ENCODE measurements at places on chromosomes 7 and 10. TPM values are rescaled to one million over a fixed set of nuclear protein-coding genes. Genes with fewer than 3 reads are reported as not detected.

DNA sequence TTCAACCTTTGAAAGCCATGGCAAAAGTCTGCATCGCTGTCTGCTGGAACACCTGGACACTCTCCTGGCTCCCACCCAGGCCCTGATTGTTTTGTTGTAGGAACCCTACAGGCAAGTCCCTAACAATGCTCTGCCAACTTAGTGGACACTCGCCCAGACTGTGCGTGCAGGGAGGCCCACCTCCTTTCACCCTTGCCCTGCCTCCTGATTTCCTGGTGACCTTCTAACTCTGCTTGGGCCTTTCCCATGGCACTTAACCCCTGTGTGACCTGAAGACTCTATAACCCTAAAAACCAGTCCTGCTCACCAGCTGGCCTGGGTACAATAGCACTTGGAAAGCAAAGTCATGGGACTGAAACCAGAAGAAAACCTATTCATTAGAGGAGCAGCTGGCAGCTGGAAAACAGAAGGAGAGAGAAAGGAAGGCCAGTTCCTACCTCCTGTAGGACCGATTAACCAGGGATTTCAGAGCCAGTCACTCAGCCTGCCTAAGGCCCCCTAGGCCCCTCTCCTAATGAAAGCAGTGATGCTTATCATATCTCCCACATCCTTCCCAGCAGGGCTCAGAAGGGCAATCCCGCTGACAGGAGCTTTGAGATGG lies 82.7 kb upstream of the KMT2E start:
- no peak for DNase-seq

The RPEL1 gene
- 0.06 TPM for total RNA-seq

The OR2A42 gene
- not detected for total RNA-seq

DNA sequence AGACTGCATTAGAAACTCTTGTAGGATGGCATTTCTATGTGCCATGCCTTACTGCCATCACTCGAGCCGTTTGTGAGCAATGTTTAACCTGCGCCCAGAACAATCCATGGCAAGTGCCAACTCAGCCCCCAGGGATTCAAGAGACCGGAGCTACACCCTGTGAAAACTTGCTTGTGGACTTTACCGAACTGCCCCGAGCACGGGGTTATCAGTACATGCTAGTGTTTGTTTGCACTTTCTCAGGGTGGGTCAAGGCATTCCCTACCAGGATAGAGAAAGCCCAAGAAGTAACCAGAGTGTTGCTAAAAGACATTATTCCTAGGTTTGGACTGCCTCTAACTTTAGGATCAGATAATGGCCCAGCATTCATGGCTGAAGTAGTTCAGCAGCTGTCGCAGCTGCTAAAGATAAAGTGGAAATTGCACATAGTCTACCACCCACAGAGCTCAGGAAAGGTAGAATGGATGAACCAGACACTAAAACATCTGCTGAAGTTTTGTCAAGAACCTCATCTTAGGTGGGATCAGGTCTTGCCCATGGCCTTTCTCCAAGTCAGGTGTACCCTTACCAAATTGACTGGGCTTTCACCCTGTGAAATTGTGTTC lies 8.9 kb upstream of the CYREN start:
- no peak for DNase-seq

DNA sequence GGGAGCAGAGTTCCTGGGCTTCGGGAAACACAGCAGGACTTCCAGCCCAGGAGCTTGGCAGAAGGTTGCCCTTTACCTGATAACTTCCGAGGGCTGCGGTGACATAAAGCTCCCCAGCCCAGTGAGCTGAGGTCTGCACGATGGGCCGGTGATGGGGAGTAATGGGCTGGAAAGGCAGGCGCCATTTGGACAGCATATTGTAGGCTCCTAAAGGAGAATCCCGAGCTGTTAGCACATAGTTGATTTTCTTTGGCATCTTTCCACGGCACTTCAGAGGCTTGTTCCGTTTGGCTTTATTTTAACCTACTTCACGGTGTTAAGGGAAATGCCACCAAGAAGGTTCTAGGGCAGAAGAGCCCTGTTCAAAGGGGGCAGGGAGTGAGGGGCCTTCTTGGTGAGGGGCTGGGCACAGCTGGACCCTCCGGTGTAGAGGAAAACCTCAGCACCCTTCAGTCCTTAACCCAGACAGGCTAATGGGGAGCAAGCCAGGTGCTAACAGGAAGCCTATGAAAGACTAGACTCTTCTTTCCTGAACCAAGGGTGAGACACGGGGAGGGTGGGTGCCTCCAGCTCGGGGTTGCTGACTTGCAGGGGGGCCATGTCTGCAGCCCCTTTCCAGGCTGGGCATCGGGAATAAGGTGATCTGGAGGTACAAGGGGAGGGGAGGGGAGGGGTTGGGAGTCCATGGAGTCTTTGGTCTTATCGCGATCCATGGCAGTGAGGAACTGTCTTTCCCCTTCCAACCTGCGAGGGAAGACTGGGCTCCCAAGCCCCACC lies 347.7 kb downstream of the GLRX3 start:
- no peak for DNase-seq

The CRPPA gene
- 0.11 TPM for total RNA-seq

DNA sequence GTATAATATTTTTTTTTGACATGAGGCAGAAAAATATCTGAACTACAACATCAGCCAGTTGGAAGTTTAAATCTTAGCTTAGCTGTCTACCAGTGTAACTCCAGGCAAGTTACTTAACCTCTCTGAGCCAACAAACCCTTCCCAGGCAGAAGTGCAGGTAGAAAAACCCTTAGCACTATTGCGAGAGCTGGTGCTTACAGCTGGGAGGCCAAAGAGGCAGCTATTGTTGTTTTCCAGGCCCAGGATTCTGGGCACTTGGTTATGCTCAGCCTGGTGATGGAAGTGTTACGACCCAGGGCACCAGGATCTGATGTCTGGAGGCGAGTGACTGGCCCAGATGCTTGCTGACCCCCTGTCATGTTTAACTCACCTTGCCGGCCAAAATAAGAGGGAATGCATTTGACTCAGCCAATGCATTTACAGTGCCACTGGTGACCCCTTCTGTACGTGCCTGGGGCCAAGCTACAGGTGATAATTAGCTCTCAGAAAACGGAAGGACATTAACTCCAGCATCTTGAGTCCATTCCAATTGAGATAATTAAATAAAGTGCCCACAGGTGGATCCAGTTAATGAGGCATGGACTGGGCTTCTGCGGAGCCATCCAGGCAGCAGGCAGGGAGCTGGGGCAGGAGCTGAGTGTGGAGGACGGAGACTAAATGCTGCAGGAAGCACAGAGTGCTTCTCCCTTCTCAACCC lies 126.5 kb upstream of the HABP2 start:
- DNase-seq: no peak

- DNase-seq: no peak
Measured at GRCh38 chr10:82866424-82867020, 991.5 kb downstream of the NRG3 start.

DNA sequence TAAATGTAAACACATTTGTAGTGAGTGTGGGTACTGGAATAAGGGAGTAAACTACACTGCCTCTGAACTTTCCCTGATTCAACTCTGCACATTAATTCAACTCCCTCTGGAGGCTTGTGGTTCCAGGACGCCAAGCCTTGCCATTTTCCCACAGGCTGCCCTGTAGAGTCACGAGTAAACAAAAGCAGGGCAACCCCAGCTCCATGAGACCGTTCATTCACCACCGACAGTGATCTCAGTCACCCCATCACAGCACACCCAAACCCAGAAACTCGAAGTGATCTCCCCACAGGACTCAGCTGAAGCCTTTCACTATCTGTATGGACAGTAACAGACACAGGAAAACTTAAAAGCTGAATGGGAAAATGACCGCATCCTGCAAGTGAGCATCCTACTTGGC lies 218.8 kb upstream of the FRMD4A start:
- no peak for DNase-seq

Data from Daoy (cell line).